ENCODE measurements at places on chromosomes 3 and 15. TPM values are rescaled to one million over a fixed set of nuclear protein-coding genes. Genes with fewer than 3 reads are reported as not detected.

DNA sequence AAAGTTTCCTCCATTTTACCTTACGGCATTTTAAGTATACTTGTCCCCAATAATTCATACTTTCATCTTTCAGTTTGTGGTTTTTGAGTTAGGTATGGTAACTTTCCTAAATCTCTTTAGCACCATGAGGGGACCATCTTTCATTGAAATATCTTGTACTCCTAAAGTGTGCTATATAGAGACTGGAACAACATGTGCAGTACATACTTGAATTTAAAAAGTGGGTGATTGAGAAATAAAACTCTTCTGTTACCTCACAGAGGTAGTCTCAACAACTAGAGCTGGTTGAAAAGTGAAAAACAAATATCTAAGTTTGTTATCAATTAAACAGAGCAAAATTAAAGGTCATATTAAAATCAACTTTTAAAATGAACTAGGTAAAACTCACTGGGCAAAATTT, 423.1 kb downstream of the ROBO2 start:
- no peaks in the 10 kb centered on the region for H3K36me3 ChIP-seq
- H3K4me1 ChIP-seq, result peaks cover 6% of the 10 kb centered on the region
- no peak overlapping the region for H3K4me3 ChIP-seq
- H3K27me3 ChIP-seq, result no peaks in the 10 kb centered on the region

- no peaks in the 10 kb centered on the region for H3K36me3 ChIP-seq
- peaks cover 3% of the 10 kb centered on the region for H3K4me1 ChIP-seq
- H3K27me3 ChIP-seq, result no peaks in the 10 kb centered on the region
- no peak for DNase-seq
- H3K27ac ChIP-seq, result no peak overlapping the region
Observed at GRCh38 chr15:69729167-69729748, 276.6 kb downstream of the RPLP1 start.

DNA sequence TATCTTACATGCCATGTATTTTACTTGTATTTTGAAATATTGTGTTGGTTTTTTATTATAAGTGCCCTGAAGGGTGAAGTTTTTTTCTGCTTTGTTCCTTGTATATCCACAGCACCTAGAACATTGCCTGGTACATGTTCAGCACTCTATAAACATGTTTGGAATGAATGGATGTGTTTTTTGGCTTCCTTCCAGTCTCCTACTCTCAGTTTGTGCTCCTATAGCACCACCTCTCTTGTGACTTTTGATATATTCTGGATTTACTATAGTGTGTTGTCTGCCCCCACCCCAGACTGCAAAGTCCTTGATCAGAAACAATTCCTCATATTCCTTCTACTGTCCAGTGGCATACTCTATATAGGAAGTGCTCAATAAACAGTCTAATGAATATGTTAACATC, 60.6 kb downstream of the PLCL2 start:
- no peak overlapping the region for H3K4me3 ChIP-seq
- no peak for DNase-seq
- H3K4me1 ChIP-seq, result no peaks in the 10 kb centered on the region
- H3K36me3 ChIP-seq, result no peaks in the 10 kb centered on the region
- no peak overlapping the region for H3K27ac ChIP-seq

DNA sequence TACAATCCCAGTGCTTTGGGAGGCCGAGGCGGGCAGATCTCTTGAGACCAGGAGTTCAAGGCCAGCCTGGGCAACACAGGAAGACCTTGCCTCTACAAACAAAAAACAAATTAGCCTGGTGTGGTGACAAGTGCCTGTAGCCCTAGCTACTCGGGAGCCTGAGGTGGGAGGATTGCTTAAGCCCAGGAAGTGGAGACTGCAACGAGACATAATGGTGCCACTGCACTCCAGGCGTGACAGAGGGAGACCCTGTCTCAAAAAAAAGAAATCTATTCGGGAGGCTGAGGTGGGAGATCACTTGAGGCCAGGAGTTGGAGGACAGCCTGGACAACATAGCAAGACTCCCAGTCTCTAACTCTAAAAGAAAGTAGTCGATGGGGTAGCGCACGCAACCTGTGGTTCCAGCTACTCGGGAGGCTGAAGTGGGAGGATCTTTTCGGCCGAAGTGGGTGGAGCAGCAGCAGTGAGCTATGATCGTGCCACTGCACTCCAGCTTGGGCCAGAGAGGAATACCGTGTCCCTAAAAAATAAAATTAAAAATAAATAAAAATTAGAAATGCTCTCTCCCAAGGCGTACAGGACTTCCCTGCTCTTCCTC, 775 bp downstream of the C3orf33 start:
- H3K4me1 ChIP-seq, result peaks cover 9% of the 10 kb centered on the region
- peak; percentile 68 for DNase-seq
- H3K36me3 ChIP-seq, result no peaks in the 10 kb centered on the region
- H3K4me3 ChIP-seq, result peak overlapping the region; percentile 87
- H3K27me3 ChIP-seq, result no peaks in the 10 kb centered on the region

GRCh38 chr15:70014331-70014730, 83.4 kb downstream of the TLE3 start:
- no peaks in the 10 kb centered on the region for H3K36me3 ChIP-seq
- no peak overlapping the region for H3K27ac ChIP-seq
- no peak overlapping the region for H3K4me3 ChIP-seq
- no peaks in the 10 kb centered on the region for H3K4me1 ChIP-seq
- no peak for DNase-seq

GRCh38 chr3:49410846-49411534, 786 bp downstream of the RHOA start:
- peak overlapping the region; percentile 95 for H3K27ac ChIP-seq
- H3K4me3 ChIP-seq, result peak overlapping the region; percentile 73
- no peaks in the 10 kb centered on the region for H3K27me3 ChIP-seq
- DNase-seq, result no peak
- no peaks in the 10 kb centered on the region for H3K36me3 ChIP-seq

- H3K27ac ChIP-seq, result no peak overlapping the region
- peaks cover 21% of the 10 kb centered on the region for H3K36me3 ChIP-seq
- H3K27me3 ChIP-seq, result no peaks in the 10 kb centered on the region
- H3K4me3 ChIP-seq, result no peak overlapping the region
- DNase-seq, result no peak
Observed at GRCh38 chr15:99187936-99188335, 61.4 kb downstream of the TTC23 start.

DNA sequence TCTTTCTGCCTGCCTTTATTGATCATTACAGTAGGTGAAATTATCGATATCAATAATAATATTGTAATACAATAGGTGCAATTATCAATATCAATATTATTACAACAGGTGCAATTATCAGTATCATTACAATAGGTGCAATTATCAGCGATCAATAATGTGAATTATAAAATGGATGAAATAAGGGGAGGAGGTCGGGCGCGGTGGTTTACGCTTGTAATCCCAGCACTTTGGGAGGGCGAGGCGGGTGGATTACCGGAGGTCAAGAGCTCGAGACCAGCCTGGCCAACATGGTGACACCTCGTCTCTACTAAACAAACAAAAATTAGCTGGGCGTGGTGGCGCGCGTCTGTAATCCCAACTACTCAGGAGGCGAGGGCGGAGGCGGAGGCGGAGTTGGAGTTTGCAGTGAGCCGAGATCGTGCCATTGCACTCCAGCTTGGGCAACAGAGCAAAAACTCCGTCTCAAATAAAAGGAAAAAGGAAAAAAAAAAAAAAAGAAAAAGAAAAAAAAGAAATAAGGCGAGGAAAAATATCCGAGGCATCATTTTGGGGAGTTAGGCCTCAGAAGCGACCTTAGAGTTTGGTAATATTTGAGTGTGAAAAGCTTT, 611 bp upstream of the BNIP2 start:
- peaks cover 33% of the 10 kb centered on the region for H3K4me1 ChIP-seq
- H3K4me3 ChIP-seq, result peak overlapping the region; percentile 95
- no peaks in the 10 kb centered on the region for H3K36me3 ChIP-seq
- H3K27ac ChIP-seq, result peak overlapping the region; percentile 98

- no peak overlapping the region for H3K4me3 ChIP-seq
- H3K27ac ChIP-seq, result no peak overlapping the region
- no peaks in the 10 kb centered on the region for H3K27me3 ChIP-seq
- no peak for DNase-seq
Observed at GRCh38 chr15:77577366-77577950, 55.3 kb downstream of the LINGO1 start.

DNA sequence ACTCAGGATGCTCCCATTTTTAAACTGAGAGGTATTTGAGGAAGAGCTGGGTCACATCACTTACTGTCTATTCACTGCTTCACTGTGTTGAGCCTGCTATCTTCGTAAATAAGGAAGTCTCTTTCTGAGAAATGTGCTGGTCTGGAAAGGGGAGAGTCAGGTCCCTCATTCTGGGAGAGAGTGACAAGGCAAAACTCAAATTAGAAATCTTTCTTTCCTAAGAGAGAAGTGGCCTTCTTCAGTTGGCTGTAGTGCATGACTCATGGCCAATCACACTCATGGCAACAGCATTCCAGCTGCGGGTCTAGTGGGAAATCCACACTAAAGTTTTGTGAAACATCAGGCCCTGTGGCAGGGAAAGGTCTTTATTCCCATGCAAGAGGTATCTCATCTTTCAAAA, 11.5 kb upstream of the TIMP4 start:
- no peaks in the 10 kb centered on the region for H3K36me3 ChIP-seq
- DNase-seq, result peak; percentile 62
- H3K27me3 ChIP-seq, result no peaks in the 10 kb centered on the region
- no peak overlapping the region for H3K27ac ChIP-seq
- no peak overlapping the region for H3K4me3 ChIP-seq

GRCh38 chr3:98775459-98776139, 12.5 kb downstream of the ST3GAL6 start:
- H3K4me1 ChIP-seq, result no peaks in the 10 kb centered on the region
- H3K36me3 ChIP-seq, result no peaks in the 10 kb centered on the region
- H3K27me3 ChIP-seq, result no peaks in the 10 kb centered on the region
- no peak overlapping the region for H3K27ac ChIP-seq
- no peak for DNase-seq

The ATR gene
- total RNA-seq, result 15.2 TPM

The ZNF385D gene
- 2.0 TPM for total RNA-seq
